Naive thymus-derived CD4-positive, alpha-beta T cell (primary cell): ENCODE measurements at places on chromosomes 6 and 20.

- no peak overlapping the region for H3K4me3 ChIP-seq
- H3K4me1 ChIP-seq = peaks cover 63% of the 10 kb centered on the region
- no peak for DNase-seq
- H3K36me3 ChIP-seq = no peaks in the 10 kb centered on the region
- H3K27ac ChIP-seq = no peak overlapping the region
Measured at GRCh38 chr6:127924031-127924430, 23.2 kb upstream of the THEMIS start.

GRCh38 chr6:168648240-168649125, 207.5 kb downstream of the SMOC2 start:
- no peak for DNase-seq
- no peak overlapping the region for H3K27ac ChIP-seq
- H3K36me3 ChIP-seq = no peaks in the 10 kb centered on the region

DNA sequence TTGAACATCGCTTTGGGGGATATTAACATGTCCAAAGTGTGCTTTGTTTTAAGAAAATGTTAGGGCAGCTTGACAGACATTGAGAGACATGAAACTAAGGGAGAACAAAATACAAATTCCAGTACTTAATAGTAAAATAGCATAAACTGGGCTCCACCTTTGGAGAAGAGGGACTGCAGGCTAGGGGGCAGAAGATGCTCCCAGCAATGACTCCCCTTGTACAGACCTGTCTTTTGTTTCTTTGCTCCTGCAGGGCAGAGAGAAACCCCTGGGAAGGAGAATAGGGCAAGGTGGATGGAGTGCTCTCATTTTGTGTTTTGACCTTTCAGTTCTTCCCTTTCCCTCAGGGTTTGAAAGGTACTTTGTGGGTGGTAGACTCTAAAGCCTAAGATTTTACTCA, 115.6 kb upstream of the PLCB4 start:
- no peak overlapping the region for H3K4me3 ChIP-seq
- H3K4me1 ChIP-seq = no peaks in the 10 kb centered on the region
- H3K36me3 ChIP-seq = no peaks in the 10 kb centered on the region

GRCh38 chr6:41608443-41609151, 29.7 kb upstream of the MDFI start:
- no peaks in the 10 kb centered on the region for H3K4me1 ChIP-seq
- no peak overlapping the region for H3K27ac ChIP-seq
- H3K27me3 ChIP-seq = no peaks in the 10 kb centered on the region
- H3K36me3 ChIP-seq = no peaks in the 10 kb centered on the region

DNA sequence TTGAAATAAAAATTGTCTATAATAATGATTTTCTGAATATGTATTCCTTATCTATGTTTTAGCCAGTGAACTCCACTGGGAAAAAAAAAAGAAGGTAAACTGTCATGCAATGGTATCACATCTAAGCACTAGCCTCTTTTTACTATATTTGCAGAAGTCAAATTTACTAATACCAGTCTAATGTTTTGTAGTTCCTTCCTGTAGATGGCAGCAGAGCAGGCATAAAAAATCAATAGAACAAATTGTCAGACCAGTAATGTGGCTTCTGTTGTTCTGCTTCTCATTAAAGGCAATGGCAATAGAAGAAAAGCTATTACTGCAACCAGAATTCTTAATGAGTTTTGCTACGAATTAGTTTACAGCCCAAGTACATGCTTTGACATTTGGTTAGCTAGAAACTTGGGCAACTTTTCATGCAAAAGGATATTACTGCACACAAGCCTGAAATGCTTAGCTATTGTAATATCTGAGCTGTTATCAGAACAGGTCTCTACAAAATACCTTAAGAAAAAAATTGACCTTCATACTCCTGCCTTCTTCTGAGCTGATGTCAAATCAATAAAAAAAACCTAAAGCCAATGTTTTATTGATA, 476.9 kb downstream of the KHDRBS2 start:
- H3K27me3 ChIP-seq = no peaks in the 10 kb centered on the region
- H3K27ac ChIP-seq = no peak overlapping the region
- H3K36me3 ChIP-seq = no peaks in the 10 kb centered on the region
- no peaks in the 10 kb centered on the region for H3K4me1 ChIP-seq
- no peak overlapping the region for H3K4me3 ChIP-seq

DNA sequence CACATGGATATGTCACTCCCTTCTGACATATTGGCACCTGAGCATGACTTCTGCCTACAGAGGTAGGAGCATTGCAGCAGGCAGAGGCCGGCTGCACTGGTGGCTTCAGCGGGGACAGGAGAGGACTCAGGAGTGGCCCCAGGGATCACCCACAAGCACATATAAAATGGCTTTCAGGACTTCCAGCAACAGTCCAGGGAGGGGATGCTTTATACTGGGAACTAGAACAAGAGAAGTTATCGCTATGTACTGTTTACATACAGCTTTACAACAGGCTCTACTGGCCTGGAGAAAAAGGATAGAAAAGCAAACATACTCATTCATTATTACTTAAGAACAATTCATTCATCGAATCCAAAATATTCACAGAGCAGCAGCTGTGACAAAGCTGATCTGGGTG, 337.8 kb downstream of the THBS2 start:
- no peaks in the 10 kb centered on the region for H3K36me3 ChIP-seq
- H3K27ac ChIP-seq = no peak overlapping the region
- H3K4me3 ChIP-seq = no peak overlapping the region
- no peaks in the 10 kb centered on the region for H3K27me3 ChIP-seq
- no peaks in the 10 kb centered on the region for H3K4me1 ChIP-seq

DNA sequence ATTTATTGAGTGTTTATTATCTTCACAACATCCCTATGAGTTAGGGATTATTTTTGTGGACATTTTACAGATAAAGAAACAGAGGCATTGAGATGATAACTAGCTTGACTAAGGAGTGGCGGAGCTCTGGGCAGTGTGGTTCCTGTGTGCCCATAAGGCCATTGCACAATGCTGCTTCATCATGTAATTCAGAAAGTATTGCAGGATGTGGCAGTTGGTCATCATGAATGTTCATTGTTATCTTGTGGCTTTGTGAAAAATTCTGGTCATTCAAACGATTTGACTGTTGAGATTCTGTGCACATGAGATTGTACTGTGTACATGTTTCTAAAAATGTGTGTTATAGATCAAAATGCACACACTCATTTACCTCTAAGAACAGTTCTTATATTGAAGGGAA, 150.8 kb downstream of the ESR1 start:
- H3K27me3 ChIP-seq = no peaks in the 10 kb centered on the region
- DNase-seq = no peak
- no peaks in the 10 kb centered on the region for H3K4me1 ChIP-seq
- no peaks in the 10 kb centered on the region for H3K36me3 ChIP-seq
- no peak overlapping the region for H3K4me3 ChIP-seq

DNA sequence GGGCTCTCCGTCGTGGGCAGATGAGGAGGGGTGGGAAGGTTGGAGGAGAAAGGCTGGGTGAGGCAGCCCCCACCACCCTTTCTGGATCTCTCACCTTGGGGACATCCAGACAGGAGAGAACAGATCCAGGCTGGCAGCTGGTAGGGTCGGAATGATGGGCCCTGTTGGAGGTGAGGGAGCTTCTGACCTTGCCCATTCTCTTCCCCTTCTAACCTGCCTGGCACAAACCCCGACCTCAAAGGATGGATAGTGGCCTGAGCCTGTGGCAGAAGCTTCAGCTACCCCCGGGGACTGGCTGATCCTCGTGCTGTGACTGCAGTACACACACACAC, 6.0 kb upstream of the NPBWR2 start:
- no peaks in the 10 kb centered on the region for H3K36me3 ChIP-seq
- DNase-seq = no peak
- no peaks in the 10 kb centered on the region for H3K4me1 ChIP-seq
- no peak overlapping the region for H3K27ac ChIP-seq
- no peak overlapping the region for H3K4me3 ChIP-seq
- H3K27me3 ChIP-seq = no peaks in the 10 kb centered on the region

GRCh38 chr6:52496631-52497030, 76.5 kb downstream of the EFHC1 start:
- no peak overlapping the region for H3K4me3 ChIP-seq
- H3K27me3 ChIP-seq = no peaks in the 10 kb centered on the region
- no peaks in the 10 kb centered on the region for H3K4me1 ChIP-seq
- DNase-seq = no peak
- H3K27ac ChIP-seq = no peak overlapping the region

DNA sequence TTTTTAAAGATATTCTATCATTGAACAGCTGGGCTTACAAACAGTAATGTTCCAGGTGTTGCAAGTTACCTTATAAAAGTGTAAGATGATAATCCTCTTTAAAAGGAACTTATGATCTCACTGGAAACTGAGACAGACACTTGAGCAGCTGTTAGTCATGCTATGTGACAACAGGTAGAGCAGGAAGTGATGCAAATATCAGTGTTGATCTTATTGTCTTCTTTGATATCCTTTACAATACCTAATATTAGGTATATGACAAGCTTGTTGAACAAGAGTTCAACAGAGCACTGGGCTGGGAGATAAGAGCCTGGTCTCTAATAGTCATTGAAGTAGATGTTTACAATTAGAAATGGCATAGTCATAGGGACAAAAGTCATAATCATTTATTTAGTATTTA, 150.0 kb downstream of the UBE3D start:
- DNase-seq = no peak
- H3K27me3 ChIP-seq = no peaks in the 10 kb centered on the region
- H3K4me3 ChIP-seq = no peak overlapping the region
- H3K27ac ChIP-seq = no peak overlapping the region
